Omental fat pad (tissue), 4 donors: ENCODE measurements at places on chromosomes 16 and 17. TPM values are rescaled to one million over a fixed set of nuclear protein-coding genes. Genes with fewer than 3 reads are reported as not detected.

The KRTAP2-2 gene
- total RNA-seq = not detected

The KARS1 gene
- total RNA-seq = 101 TPM

GRCh38 chr16:26071101-26071866, 379.5 kb downstream of the HS3ST4 start:
- no peak for DNase-seq

- DNase-seq = no peak
Observed at GRCh38 chr16:77834635-77835540, 46.5 kb downstream of the VAT1L start.

DNA sequence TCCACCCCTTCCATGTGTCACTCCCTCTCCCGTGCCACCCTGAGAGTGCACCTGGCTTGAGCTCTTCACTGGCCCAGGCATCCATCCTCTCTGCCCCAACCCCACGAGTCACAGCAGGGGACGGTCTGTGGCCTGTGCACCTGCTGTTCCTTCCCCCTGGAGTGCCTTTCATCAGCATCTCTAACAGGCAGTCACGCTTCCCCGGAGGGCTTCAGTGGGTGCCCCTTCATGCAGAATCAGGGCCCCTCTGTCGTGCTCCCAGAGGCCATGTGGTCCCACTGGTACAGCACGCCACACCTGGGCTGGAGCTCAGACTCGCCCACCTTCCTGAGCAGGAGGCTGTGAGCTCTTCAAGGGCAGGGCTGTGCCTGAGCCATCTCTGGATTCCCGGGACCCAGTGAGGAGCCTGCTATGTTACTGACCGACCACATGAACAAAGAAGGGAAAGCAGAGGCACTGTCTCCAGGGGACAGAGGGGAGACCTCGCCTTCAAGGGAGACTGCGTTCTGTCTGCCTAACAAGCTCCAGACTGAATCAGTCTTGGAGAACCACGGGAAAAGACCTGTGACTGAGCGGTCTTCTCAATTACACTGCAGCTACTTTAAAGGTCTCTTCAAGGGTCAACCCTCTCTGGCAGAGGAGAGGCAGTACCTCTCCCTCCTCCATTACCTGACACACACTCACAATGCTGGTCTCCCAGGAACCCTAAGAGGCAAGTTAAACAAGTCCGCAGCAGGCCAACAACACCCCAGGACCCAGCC, 78.8 kb upstream of the DOC2B start:
- DNase-seq = no peak

GRCh38 chr17:47844814-47845715, 4.0 kb upstream of the SCRN2 start:
- DNase-seq = no peak

- no peak for DNase-seq
Observed at GRCh38 chr17:77914385-77915254, 43.9 kb upstream of the TNRC6C start.

- no peak for DNase-seq
Observed at GRCh38 chr17:56737421-56738161, 96.1 kb downstream of the C17orf67 start.

The CCL13 gene
- total RNA-seq = 5.6 TPM

- no peak for DNase-seq
Observed at GRCh38 chr16:22946433-22946832, 132.5 kb downstream of the HS3ST2 start.

DNA sequence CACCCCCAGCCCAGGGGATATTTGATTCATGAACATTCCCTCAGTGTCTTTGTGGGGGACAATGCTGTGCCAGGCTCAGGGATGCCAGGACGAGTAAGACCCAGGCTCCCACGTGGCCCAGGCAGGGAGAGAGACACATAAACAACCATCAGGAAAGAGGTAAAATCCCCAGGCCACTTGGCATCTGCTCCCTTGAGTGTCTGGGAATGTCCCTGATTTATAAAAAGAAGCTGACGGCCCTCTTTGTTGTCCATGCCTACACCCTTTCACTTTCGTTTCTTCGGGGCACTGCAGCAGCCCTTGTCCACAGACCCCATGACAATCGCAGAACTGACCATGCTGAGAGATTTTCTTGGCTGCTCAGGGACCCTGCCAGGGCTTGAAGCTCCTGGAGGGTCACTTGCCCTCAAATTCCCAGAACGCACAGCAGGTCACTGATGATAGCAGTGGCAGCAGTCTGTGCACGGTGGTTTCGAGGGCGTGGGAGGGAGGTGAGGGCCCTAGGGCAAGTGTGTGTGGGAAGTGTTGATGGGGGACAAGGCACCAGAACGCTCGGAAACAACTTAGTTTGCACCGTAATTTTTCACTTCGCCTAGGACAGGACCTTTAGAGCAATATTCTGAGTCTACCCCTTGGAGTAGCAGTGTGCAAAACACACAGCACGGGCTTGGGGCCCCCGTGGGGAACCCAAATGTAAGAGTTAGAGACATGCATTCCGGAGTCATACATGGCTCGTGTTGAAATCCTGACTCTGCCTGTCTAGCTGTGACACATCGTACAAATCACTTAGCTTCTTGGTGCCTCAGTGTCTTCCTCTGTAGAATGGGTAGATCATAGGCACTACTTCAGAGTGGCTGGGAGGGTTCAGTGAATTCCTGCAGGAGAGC, 4.7 kb downstream of the NOD2 start:
- DNase-seq = no peak

- DNase-seq = no peak
Observed at GRCh38 chr17:2055292-2056205, 646 bp downstream of the HIC1 start.

GRCh38 chr17:52227926-52228325, 69.4 kb upstream of the CA10 start:
- DNase-seq = no peak

- DNase-seq = no peak
Observed at GRCh38 chr17:78727057-78727456, 55.0 kb downstream of the CYTH1 start.

DNA sequence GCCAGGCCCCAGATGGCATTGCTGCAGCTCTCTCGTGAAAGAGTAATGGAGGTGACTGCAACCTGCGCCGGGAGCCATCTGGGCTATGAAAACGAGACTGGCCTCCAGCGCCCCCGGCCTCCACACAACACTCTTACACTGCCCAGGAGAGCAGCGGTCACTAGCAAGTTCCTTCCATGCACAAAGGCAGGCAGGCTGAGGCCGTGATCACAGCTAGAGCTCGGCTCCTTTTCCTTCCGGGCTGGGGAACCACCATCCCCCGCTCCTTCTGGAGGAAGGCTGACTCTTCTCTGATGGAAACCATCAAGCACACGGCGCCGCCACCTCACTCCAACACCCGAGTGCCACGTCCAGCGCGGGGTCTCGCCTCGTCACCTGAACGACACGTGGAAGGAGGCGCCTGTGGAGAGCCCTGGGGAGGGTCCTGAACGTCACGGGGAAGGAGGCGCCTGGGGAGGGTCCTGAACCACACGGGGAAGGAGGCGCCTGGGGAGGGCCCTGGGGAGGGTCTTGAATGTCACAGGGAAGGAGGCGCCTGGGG, 61.9 kb downstream of the KLHDC4 start:
- DNase-seq = no peak

DNA sequence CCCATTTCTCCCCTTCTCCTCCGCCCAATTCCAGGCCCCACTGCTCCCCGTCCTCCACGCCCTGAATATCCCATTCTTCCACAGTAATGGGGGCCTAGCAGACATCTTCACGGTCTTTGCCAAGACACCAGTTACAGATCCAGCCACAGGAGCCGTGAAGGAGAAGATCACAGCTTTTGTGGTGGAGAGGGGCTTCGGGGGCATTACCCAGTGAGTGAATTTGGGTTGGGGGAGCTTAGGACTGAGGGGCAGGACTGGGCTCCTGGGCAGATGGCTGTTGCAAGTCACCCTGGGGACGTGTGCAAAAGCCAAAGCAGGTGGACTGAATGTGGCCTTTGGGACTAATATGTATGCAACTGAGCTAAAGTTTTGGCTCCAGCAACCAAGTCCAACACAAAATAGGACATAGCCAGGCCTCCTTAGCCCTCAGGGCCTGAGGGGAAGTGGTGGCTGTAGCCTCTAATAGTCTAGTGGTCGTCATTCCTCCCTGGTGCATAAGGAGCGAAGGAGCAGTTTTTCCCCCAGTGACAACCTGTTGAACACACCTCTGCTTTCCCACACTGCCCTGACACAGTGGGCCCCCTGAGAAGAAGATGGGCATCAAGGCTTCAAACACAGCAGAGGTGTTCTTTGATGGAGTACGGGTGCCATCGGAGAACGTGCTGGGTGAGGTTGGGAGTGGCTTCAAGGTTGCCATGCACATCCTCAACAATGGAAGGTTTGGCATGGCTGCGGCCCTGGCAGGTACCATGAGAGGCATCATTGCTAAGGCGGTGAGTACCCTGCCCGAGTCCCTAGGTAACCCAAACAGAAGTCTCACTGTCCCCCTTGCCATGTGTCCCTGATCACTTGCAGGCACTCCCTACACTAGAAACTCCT, 2.6 kb downstream of the ACADVL start:
- no peak for DNase-seq

DNA sequence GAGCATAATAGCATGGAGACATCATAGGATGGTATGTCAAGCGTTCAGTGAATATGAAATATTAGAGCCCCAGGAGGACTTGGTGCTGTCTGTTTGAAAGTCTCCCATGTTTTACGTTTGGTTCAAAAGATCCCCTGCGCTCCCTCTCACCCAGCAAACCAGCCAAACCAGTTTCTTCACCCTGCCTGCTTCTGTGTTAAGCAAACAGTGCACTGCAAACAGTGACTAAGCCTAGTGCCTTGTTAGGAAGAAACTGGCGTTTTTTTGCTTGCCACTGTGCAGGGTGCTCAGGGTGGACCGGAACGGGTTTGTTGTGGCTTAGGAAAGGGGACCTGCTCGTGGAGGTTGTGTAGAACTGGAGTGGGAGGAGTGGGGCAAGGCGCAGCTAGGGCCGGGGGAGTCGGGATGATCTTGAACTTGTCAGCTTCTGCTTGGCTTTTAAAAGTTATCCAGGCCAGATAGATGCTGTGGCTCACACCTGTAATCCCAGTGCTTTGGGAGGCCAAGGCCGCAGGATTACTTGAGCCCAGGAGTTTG, 7.7 kb downstream of the CDH1 start:
- DNase-seq = no peak

The PRDM7 gene
- total RNA-seq = not detected

DNA sequence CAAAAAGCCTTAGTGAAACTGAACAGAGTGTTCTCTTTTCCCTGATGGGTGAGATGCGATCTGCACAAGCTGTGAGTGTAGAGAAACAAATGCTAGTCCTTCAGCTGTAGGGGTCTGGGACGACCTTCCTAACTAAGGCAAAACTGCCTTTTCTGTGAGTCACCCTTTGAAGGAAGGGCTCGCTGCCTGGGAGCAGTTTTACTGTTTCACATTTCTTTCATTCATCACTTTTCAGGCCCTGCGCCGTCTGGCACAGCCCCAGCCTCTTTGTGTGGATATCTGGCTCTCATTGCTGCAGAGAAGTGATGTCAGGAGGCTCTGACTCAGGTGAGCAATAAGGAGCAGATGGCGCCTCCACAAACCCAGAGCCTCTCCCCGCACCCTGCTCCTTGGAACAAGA, 57.4 kb downstream of the HS3ST3A1 start:
- DNase-seq = peak; percentile 41

- DNase-seq = no peak
Observed at GRCh38 chr16:1815461-1815860, 11.2 kb downstream of the HAGH start.

- DNase-seq = no peak
Observed at GRCh38 chr17:47895347-47895855, 635 bp upstream of the SP2 start.

The PIMREG gene
- total RNA-seq = not detected

- DNase-seq = no peak
Observed at GRCh38 chr16:54484700-54485099, 198.1 kb upstream of the IRX3 start.

The NPIPA2 gene
- not detected for total RNA-seq

- DNase-seq = no peak
Observed at GRCh38 chr16:87384162-87384874, 742 bp upstream of the FBXO31 start.

- no peak for DNase-seq
Observed at GRCh38 chr16:13510425-13511151, 409.4 kb upstream of the ERCC4 start.

The CTDNEP1 gene
- total RNA-seq = 47.9 TPM

The YBX2 gene
- total RNA-seq = 1.2 TPM

GRCh38 chr16:51163894-51164566, 13.0 kb upstream of the SALL1 start:
- DNase-seq = no peak

DNA sequence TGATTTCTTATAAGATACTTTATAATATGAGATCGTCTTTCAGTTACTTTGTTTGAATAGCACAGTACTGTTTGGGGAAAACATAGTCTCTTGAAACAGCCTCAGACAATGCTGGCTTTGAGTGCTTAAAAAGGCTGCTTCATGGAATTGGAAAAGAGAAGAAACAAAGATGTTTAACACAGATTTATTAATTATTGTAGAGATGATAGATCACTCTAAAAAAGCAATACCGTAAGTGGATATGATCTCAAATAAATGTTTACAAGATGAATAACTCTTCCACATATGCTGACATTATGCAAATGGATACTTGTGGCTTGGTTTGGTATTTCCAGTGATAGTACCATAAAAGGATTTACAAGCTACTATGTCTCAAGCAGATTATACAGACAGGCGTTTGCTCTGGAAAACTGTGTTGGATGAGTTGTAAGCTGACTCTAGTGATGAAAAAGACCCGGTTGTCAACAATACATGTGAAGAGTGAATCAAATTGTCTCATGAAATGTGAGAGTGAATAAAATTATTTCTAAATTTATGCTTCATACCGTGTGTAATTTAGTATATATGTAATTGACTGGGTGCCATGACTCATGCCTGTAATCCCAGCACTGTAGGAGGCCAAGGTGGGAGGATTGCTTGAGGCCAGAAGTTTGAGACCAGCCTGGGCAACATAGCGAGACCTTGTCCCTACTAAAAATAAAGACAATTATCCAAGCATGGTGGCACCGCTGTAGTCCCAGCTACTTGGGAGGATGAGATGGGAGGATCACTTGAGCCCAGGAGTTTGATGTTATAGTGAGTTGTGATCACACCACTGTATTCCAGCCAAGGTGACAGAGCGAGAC, 105.4 kb downstream of the FTO start:
- DNase-seq = no peak

The TPSB2 gene
- total RNA-seq = 112 TPM

DNA sequence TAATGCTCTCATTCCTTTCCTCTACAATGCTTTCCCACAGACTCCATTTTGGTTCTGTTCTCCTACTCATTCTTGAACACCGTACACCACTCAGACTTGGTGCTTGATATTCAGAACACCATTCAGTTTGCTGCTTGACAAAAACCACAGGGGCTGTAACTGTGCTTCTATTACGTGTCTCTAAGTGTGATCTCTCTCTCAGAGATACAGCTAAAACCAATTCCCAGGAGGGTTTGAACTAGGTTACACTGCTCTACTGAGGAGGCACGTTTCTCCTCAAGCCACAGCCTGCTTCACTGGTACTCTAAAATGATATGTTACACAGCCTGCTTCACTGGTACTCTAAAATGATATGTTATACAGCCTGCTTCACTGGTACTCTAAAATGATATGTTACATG, 175.7 kb downstream of the CEP112 start:
- no peak for DNase-seq

DNA sequence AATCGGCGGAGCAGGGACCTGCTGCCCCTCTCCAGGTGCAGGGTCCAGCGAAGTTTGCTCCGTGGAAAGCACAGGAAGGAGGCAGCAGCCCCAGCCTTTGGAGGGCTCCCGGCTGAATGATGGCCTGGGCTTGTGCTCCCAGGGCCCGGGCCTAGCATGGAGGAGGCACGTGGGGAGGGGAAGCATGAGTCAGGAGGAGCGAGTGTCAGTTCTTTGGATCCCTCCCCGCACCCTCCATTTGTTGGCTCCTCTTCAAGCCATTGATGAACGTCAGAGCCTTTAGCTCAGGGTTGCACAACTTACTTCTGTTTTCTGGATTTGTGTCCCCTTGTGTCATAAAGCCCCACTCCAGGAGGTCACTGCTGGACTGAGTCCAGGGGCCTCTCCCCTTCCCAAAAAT, 25.8 kb downstream of the TTYH2 start:
- peak; percentile 73 for DNase-seq
